Peyer's patch (tissue), 4 donors: ENCODE measurements at places on chromosomes 5 and 9.

DNA sequence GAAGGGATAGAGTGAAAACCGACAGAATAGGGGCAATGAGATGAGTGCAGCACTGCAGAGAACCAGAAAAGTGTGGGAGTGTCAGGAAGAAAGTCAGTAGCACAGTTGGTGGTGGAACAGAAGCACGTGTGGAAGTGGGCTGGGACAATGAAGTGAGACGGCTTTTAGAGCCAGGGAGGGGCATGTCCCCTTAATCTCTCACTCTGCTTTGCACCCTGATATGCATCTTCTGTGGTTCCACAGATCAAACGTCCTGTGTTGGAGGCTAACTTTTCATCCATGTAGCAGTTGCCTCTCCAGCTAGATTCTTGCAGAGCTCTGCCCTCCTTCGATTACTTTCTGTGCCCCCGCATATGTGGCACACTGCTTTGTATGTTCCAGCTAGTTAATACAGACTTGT lies 163.6 kb downstream of the DOCK8 start:
- no peak for DNase-seq
- no peaks in the 10 kb centered on the region for H3K36me3 ChIP-seq
- H3K4me1 ChIP-seq, result no peaks in the 10 kb centered on the region
- no peak overlapping the region for H3K27ac ChIP-seq
- H3K4me3 ChIP-seq, result no peak overlapping the region

GRCh38 chr9:124502711-124503702 lies 4.2 kb downstream of the NR5A1 start:
- DNase-seq, result no peak
- H3K36me3 ChIP-seq, result no peaks in the 10 kb centered on the region
- H3K4me1 ChIP-seq, result peaks cover 9% of the 10 kb centered on the region
- H3K4me3 ChIP-seq, result no peak overlapping the region

GRCh38 chr9:34566972-34567371 lies 22.6 kb downstream of the CNTFR start:
- H3K27ac ChIP-seq, result no peak overlapping the region
- H3K36me3 ChIP-seq, result no peaks in the 10 kb centered on the region
- H3K4me3 ChIP-seq, result no peak overlapping the region
- H3K4me1 ChIP-seq, result peaks cover 6% of the 10 kb centered on the region
- no peak for DNase-seq

- no peaks in the 10 kb centered on the region for H3K36me3 ChIP-seq
- H3K27me3 ChIP-seq, result no peaks in the 10 kb centered on the region
- H3K4me1 ChIP-seq, result peaks cover 18% of the 10 kb centered on the region
These were observed at the start of gene SH3GLB2 for GRCh38 chr9:129028192-129028966. Gene SH3GLB2, minus strand, starts transcription at chr9:129028331. Its CDS starts 177 bp downstream, at chr9:129028154.

GRCh38 chr5:43156388-43156787 lies 35.6 kb upstream of the NIM1K start:
- no peak overlapping the region for H3K4me3 ChIP-seq
- no peaks in the 10 kb centered on the region for H3K27me3 ChIP-seq
- H3K36me3 ChIP-seq, result no peaks in the 10 kb centered on the region
- no peaks in the 10 kb centered on the region for H3K4me1 ChIP-seq
- H3K27ac ChIP-seq, result no peak overlapping the region
- DNase-seq, result no peak

- no peaks in the 10 kb centered on the region for H3K36me3 ChIP-seq
- H3K27ac ChIP-seq, result no peak overlapping the region
- no peaks in the 10 kb centered on the region for H3K4me1 ChIP-seq
- DNase-seq, result no peak
These were observed 8.7 kb upstream of the FBN2 start for GRCh38 chr5:128546658-128547281.

DNA sequence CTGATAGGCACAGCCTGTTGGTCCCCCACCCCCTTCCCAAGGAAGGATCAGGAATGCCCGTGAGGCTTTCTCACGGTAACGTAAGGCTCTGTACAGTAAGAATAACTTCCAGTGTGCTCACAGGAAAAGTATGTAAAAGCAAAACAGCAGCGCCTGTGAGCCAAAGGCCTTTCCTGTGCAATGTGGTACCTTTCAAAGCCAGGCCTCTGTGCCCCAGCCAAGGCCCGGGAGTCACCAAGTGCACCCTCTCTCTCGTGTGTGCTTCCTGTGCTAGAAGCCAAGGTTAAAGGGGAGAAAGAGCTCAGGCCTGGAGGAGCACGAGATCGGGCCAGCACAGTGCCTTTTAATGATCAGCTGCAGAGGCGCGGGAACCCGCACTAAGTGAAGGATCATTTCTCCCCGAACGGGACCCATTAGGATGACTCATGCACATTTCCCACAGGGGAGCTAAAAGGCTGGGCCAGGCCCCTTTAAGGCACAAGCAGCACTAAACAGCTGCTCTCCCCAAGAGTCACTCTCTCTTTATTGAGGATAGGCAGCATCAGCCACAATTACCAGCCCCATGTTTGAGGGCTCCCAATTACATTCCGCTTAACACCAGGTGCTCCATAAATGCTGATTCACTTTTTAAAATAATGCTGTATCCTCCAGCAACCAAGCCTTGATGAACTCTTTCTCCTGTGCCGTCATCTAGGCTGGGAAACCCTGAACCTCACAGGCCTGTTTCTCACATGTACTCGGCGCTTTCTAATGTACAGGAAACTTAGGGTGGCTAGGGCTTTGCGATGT lies 42.8 kb downstream of the SHB start:
- no peaks in the 10 kb centered on the region for H3K36me3 ChIP-seq
- H3K4me1 ChIP-seq, result no peaks in the 10 kb centered on the region
- H3K27ac ChIP-seq, result peak overlapping the region; percentile 42
- DNase-seq, result no peak

GRCh38 chr5:132451387-132451786 lies 39.2 kb downstream of the IRF1 start:
- DNase-seq, result no peak
- no peaks in the 10 kb centered on the region for H3K27me3 ChIP-seq
- no peaks in the 10 kb centered on the region for H3K36me3 ChIP-seq
- H3K4me3 ChIP-seq, result no peak overlapping the region
- peaks cover 23% of the 10 kb centered on the region for H3K4me1 ChIP-seq

GRCh38 chr5:54645882-54646355 lies 128.4 kb downstream of the SNX18 start:
- H3K27ac ChIP-seq, result peak overlapping the region; percentile 70
- DNase-seq, result no peak
- no peaks in the 10 kb centered on the region for H3K27me3 ChIP-seq
- H3K36me3 ChIP-seq, result no peaks in the 10 kb centered on the region
- peaks cover 22% of the 10 kb centered on the region for H3K4me1 ChIP-seq

GRCh38 chr5:172194985-172195774 lies 1.2 kb downstream of the EFCAB9 start:
- H3K27me3 ChIP-seq, result no peaks in the 10 kb centered on the region
- no peaks in the 10 kb centered on the region for H3K36me3 ChIP-seq
- H3K4me1 ChIP-seq, result no peaks in the 10 kb centered on the region
- no peak overlapping the region for H3K4me3 ChIP-seq
- H3K27ac ChIP-seq, result no peak overlapping the region

- H3K27ac ChIP-seq, result no peak overlapping the region
- no peaks in the 10 kb centered on the region for H3K4me1 ChIP-seq
- no peaks in the 10 kb centered on the region for H3K36me3 ChIP-seq
- H3K4me3 ChIP-seq, result no peak overlapping the region
- peak; percentile 53 for DNase-seq
- no peaks in the 10 kb centered on the region for H3K27me3 ChIP-seq
These were observed 36.1 kb downstream of the MRPL36 start for GRCh38 chr5:1763548-1763911.

DNA sequence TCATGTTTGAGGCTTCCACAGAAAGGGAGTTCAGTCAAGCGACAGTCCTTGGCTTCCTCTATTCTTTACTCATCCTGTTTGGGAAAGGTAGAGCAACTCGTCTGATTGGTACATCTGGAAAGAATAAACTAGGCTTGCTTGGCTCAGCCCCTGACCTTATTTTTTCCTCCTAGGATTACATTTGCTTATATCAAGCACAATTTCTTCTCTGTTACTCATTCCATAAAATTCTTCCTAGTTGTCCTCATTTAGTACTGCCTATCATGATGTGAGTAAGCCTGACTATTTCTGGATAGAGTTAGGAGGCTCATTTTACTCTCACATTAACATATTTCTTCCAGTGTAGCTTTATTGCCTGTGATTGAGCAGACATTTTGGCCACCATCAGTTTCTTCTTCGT lies 10.9 kb upstream of the CARNMT1 start:
- H3K36me3 ChIP-seq, result no peaks in the 10 kb centered on the region
- no peak overlapping the region for H3K27ac ChIP-seq
- no peaks in the 10 kb centered on the region for H3K27me3 ChIP-seq
- no peak for DNase-seq
- H3K4me1 ChIP-seq, result no peaks in the 10 kb centered on the region

DNA sequence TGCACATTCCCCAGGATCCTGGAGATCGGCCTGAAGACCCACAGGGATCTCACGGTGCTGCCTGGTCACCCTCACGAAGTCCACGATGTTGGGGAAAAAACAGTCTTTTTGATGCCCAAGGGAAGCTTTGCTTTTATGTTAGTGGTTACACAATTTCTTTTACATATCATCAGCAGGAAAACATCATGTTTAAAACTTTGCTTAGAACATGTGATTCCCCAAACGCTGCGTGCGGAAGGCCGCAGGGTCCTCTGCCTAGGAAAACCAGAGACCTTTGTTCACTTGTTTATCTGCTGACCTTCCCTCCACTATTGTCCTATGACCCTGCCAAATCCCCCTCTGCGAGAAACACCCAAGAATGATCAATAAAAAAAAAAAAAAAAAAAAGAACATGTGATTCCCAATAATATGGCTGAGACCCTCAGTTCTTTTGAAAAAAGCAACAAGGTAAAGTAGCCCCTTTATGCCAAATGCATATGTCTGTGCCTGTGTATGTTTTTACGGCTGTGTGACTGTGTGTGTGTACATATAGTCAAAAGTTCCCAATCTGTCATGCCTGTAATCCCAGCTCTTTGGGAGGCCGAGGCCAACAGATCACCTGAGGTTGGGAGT lies 11.5 kb upstream of the AGPAT2 start:
- DNase-seq, result no peak
- no peaks in the 10 kb centered on the region for H3K36me3 ChIP-seq
- no peaks in the 10 kb centered on the region for H3K4me1 ChIP-seq
- no peak overlapping the region for H3K4me3 ChIP-seq

GRCh38 chr5:85397451-85397850 lies 1012.8 kb upstream of the EDIL3 start:
- no peak for DNase-seq
- no peaks in the 10 kb centered on the region for H3K4me1 ChIP-seq
- H3K4me3 ChIP-seq, result no peak overlapping the region
- no peak overlapping the region for H3K27ac ChIP-seq
- H3K36me3 ChIP-seq, result no peaks in the 10 kb centered on the region

- no peak overlapping the region for H3K27ac ChIP-seq
- no peaks in the 10 kb centered on the region for H3K36me3 ChIP-seq
- no peak for DNase-seq
- no peak overlapping the region for H3K4me3 ChIP-seq
- H3K4me1 ChIP-seq, result no peaks in the 10 kb centered on the region
These were observed 40.4 kb downstream of the SAR1B start for GRCh38 chr5:134592141-134592746.

- H3K27me3 ChIP-seq, result no peaks in the 10 kb centered on the region
- H3K4me1 ChIP-seq, result no peaks in the 10 kb centered on the region
- H3K4me3 ChIP-seq, result no peak overlapping the region
- H3K27ac ChIP-seq, result no peak overlapping the region
These were observed 143.0 kb downstream of the CARTPT start for GRCh38 chr5:71862087-71862486.

GRCh38 chr5:152335461-152335860 lies 69.6 kb downstream of the NMUR2 start:
- DNase-seq, result no peak
- no peaks in the 10 kb centered on the region for H3K27me3 ChIP-seq
- no peak overlapping the region for H3K27ac ChIP-seq
- H3K4me1 ChIP-seq, result no peaks in the 10 kb centered on the region
- H3K36me3 ChIP-seq, result no peaks in the 10 kb centered on the region
- no peak overlapping the region for H3K4me3 ChIP-seq

- no peak overlapping the region for H3K27ac ChIP-seq
- H3K36me3 ChIP-seq, result no peaks in the 10 kb centered on the region
- H3K4me1 ChIP-seq, result no peaks in the 10 kb centered on the region
- H3K4me3 ChIP-seq, result no peak overlapping the region
These were observed 95.2 kb downstream of the CNTLN start for GRCh38 chr9:17229945-17230560.

DNA sequence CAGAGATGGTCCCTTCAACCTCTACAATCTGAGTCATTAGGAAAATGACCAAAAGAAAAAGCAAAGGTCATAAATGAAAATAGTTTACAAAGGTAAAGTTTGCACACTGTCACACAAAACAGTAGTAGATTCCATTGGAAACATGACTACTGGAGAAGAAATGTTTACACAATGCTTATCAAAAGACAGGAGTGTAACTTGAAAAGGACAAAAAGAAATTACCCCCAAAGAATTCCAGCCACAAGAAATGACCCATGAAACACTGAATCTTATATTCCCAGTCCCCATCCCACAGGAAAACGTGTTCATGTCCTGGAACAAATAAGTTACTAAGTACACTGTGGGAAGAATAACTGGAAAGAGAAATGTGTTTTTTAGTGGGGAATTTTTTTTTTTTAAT lies 385.1 kb downstream of the SEMA5A start:
- no peaks in the 10 kb centered on the region for H3K27me3 ChIP-seq
- no peak for DNase-seq
- no peak overlapping the region for H3K27ac ChIP-seq
- H3K4me1 ChIP-seq, result no peaks in the 10 kb centered on the region
- H3K4me3 ChIP-seq, result no peak overlapping the region
- H3K36me3 ChIP-seq, result no peaks in the 10 kb centered on the region

GRCh38 chr5:9686216-9686615 lies 56.1 kb upstream of the TAS2R1 start:
- H3K36me3 ChIP-seq, result no peaks in the 10 kb centered on the region
- no peaks in the 10 kb centered on the region for H3K27me3 ChIP-seq

DNA sequence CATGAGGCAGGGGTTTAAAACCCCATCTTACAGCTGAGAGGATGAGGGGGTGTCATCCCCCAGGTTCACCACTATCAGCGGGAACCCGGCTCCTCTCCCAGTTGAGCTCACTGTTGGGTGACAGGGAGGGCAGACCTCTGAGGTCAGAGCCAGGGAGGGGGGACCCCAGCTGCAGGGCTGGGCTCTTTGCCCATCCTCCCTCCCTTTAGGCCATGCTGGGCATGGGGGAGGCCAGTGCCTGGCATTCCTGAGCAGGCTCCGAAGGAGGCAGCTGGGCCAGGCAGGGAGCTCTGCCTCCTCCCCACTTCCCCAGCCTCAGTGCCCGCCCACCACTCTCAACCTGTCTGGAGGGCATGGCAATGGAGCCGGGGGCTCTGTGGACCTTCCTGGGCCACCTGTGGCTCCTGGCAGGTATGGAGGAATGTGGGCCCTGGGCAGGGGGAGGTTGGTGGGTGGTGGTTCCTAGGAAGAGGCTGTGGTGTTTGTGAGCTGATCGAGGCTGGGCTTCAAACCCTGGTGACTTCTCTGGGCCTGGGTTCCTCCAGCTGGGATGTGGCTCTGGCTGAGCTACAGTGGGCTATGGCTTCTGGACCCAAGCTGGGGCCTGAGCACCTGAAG lies 12.6 kb downstream of the CRB2 start:
- H3K4me1 ChIP-seq, result no peaks in the 10 kb centered on the region
- no peak for DNase-seq
- H3K36me3 ChIP-seq, result no peaks in the 10 kb centered on the region
